ENCODE measurements at places on chromosomes 5 and 9.

GRCh38 chr9:17021387-17021970 lies 113.4 kb upstream of the CNTLN start:
- no peak for DNase-seq

DNA sequence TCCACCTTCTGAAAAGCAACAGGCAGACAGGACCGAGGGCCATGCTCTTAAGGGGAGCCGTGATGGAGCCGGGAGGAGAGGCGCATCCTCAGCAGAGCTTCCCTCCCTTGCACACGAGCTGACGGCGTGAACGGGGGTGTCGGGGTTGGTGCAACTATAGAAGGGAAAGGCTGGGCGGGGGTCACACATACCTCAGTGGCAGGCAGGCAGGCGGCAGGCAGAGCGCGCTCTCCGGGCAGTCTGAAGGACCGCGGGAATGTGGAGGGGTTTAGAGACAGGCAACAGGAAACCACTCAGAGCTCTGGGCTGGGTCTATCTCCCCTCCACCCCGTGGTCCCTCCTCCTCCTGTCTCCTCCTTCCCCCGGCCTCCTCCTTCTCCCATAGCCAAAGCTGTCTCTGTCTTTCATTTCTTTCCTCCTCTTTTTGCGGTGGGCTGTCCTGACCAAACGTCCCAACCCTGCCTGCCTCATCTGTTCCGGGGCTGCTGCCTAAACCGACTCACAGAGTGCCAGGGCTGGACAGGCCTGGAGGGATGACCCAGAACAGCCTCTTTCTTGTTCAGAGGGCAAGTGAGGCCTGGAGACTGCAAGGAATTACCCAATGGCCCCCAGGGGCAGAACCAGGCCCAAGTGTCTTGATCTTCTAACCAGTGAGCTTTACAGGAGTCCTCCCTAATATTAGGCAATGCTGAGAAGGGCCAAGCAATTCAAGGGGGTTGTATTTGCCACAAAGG lies at the start of gene SPARC:
TSS of gene SPARC (minus strand) at position 242 of the 734 bp plus-strand sequence. CDS start 10,727 bp downstream, outside the sequence.
- DNase-seq, result no peak

GRCh38 chr5:61251874-61252642 lies 80.0 kb upstream of the ZSWIM6 start:
- no peak for DNase-seq

GRCh38 chr9:98306384-98307145 lies 51.1 kb upstream of the TBC1D2 start:
- DNase-seq, result no peak

DNA sequence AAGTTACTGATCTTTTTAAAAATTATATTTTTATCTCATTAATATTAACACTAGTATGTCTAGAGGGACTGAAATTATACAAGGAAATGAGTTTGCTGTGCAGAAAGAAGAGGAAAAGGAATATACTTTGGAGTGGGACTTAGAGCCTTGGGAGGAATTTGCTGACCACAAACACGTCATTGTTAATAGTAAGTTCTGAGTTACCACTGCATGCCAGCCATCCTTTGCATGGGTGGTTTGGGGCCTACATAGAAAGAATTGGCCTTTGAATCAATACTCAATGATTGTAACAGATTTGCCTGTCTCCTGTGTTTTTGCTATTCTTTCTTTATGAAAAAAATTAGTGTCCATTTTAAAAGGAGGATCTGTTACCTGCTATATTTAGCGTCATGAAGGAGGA lies 232.6 kb upstream of the TNC start:
- no peak for DNase-seq

DNA sequence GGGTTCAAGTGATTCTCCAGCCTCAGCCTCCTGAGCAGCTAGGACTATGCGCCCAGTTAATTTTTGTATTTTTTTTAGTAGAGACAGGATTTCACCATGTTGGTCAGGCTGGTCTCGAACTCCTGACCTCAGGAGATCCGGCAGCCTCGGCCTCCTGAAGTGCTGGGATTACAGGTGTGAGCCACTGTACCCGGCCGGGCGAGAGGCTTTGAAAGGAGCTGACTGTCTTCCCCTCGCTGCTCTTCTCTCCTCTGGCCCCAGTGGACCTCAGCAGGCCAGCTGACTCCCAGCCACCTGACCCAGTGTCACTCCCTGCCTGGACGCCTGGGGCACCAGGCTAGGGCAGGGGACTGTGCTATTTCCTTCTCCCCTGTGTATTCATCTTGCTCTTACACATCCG lies 89.5 kb upstream of the ANKRD55 start:
- DNase-seq, result no peak

DNA sequence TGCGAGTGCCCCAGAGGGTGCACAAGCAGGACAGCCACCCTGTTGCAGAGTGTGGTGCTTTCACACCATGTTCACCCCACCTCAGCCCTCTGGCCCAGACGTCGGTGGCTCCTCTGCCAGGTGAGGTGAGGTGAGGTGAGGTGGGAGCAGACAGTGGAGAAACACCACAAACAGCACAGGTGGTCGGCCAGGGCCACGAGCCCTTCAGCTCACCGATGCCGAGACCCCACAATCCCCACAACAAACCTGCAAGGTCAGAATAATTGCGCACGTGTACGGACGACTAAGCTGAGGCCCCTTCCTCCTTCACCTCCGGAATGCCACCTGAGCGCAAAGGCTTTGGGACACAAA lies 10.5 kb downstream of the BRD3 start:
- DNase-seq, result no peak

GRCh38 chr5:110054240-110054639 lies 364.5 kb downstream of the MAN2A1 start:
- DNase-seq, result peak; percentile 40

GRCh38 chr5:80780024-80780423 lies 125.2 kb upstream of the DHFR start:
- no peak for DNase-seq

- peak; percentile 68 for DNase-seq
Observed at GRCh38 chr5:66144074-66144833, at the start of gene SREK1. Gene SREK1, plus strand, starts transcription at chr5:66144300. Its CDS starts 77 bp downstream, at chr5:66144377.

- no peak for DNase-seq
Observed at GRCh38 chr5:38639377-38640358, 83.2 kb upstream of the LIFR start.

- no peak for DNase-seq
Observed at GRCh38 chr9:115208501-115208900, 90.5 kb upstream of the TNC start.

DNA sequence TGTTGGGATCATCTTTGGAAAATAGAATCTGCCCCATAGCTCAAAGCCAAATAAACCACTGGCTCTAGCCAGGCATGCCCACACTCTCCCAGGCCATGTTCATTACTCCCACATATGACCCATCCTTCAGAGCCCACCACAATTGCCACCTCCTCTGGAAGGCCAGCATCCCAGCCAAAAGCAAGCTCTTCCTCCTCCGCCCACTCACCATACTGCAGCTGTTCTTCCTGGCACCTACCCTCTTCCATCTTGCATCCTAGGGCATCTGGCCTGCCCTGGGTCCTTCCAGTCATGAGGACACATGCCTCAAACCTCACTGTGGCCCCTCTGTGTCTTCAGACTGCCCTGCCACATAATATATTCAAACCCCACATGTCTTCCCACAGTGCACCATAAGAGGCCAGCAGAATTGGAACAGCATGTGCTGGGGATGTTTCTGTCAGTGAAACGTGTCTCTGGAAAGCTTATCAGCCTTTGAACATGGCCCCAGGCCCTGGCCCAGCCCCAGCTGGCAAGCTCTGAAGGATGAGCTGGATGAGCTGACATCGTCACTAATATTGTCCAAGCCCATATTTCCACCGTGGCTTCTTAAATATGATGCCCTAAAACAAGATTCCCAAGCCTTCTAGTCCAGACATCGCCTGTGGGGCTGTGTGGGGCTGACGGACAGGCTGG lies 230.8 kb downstream of the AGTPBP1 start:
- DNase-seq, result no peak

DNA sequence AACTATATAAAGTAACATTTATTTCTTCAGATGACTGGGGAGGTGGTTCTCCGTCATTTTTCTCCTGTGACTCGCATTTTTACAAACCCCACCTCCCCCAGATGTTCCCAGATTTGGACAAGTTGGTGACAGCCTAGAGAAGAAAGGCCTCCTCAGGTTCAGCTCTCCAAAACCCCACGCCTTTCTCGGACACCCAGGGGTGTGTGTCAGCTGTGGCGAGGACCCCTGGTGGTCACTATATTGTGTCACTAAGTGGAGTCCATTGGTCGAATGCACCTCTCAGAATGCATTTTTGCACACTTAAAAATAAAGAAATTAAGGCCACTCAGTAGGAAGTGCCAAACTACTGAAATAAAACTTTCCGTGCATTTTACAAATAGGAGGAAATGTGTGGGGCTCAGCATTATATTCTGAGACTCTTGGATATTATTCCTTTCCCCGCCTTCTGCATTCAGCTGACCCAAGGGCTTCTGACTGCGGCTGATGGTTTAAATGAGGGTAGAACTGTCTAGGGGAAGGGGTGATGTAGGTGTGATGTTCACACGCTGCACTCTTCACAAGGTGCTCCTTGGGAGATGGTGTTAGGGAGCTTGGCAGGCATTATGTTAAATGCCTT lies 47.6 kb downstream of the ACO1 start:
- DNase-seq, result peak; percentile 3

GRCh38 chr9:2730971-2731370 lies 13.7 kb downstream of the KCNV2 start:
- no peak for DNase-seq

- no peak for DNase-seq
Observed at GRCh38 chr5:36040651-36041536, 25.8 kb downstream of the UGT3A2 start.

- no peak for DNase-seq
Observed at GRCh38 chr5:92494508-92494907, 1086.5 kb downstream of the NR2F1-AS1 start.
